Natural killer cell (primary cell): ENCODE measurements at places on chromosomes 11 and 22.

DNA sequence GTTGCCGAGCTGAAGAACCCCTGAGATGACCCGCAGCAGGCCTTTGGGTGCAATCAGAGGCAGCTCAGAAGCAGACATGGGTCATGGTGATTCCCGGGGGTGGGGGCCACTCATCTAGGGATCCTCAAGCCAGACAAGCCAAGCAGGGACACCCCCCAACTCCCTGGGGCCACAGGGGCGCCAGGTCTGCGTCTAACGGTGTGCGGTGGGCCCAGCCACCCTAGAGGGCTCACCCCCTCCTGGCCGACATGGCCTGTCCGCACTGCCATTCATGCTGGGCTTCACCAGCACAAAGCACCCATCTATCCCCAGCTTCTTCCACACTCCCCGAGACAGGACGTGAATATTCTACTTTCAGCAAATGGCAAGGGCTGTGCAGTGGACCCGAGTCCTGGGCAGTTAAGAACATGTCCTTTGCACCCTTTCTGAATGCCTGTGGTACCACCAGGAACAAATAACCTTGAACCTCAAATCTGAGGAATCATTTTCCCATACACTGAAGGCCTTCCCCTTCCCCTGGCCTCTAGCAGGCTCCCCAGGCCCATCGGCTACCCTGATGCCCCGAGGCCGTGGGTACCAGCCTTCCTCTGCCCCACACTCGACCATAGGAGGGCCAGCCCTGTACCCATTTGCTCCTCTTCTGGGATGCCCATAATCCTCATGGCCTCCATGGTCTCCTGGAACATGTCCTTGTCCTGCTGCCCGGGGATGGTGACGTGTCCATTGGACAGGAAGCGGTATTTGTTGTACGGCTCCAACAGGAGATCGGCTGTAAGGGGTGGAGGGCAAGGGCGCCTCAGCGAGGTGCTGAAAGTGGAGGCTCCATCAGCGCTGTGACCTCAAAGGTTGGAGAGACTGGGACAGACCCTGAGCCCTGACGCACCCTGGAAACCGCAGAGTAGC lies 66.9 kb downstream of the APOL1 start:
- DNase-seq, result no peak
- peaks cover 93% of the 10 kb centered on the region for H3K36me3 ChIP-seq
- H3K27ac ChIP-seq, result no peak overlapping the region
- H3K4me1 ChIP-seq, result no peaks in the 10 kb centered on the region
- H3K4me3 ChIP-seq, result no peak overlapping the region

GRCh38 chr11:96112192-96113128 lies 188.6 kb upstream of the MTMR2 start:
- peaks cover 9% of the 10 kb centered on the region for H3K4me1 ChIP-seq
- H3K36me3 ChIP-seq, result peaks cover under 1% of the 10 kb centered on the region
- H3K27ac ChIP-seq, result peak overlapping the region; percentile 27
- no peaks in the 10 kb centered on the region for H3K27me3 ChIP-seq

GRCh38 chr11:12285811-12286222 lies 91.6 kb upstream of the PARVA start:
- no peak overlapping the region for H3K27ac ChIP-seq
- DNase-seq, result no peak
- H3K27me3 ChIP-seq, result no peaks in the 10 kb centered on the region
- H3K4me1 ChIP-seq, result peaks cover 13% of the 10 kb centered on the region

GRCh38 chr22:26848244-26848920 lies 191.0 kb downstream of the MIAT start:
- H3K36me3 ChIP-seq, result no peaks in the 10 kb centered on the region
- no peaks in the 10 kb centered on the region for H3K27me3 ChIP-seq
- H3K4me1 ChIP-seq, result peaks cover 19% of the 10 kb centered on the region
- H3K27ac ChIP-seq, result no peak overlapping the region
- H3K4me3 ChIP-seq, result no peak overlapping the region

DNA sequence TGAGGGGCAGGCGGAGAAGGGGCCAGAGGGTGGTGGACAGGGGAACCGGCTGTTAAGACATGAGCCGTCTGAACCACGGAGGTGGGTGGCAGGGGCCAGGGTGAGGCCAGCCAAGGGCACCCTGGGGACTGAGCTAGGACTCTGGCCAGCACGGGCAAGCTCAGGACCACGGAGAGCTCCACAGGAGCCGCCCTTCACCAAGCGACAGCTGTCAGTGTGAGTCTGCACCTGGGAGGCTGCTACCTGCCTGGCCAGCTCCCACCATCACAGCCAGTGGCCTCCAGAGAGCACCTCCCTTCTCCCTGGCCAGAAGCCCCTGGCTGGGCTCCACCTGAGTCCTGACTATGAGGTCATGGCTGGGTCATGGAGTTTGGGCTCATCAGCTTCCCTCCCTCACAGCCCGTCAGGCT lies 21.6 kb downstream of the MGAT3 start:
- H3K4me3 ChIP-seq, result no peak overlapping the region
- no peaks in the 10 kb centered on the region for H3K4me1 ChIP-seq
- no peaks in the 10 kb centered on the region for H3K27me3 ChIP-seq
